Forelimb muscle (tissue), 1 donor: ENCODE measurements at places on chromosomes 7 and 10. TPM values are rescaled to one million over a fixed set of nuclear protein-coding genes. Genes with fewer than 3 reads are reported as not detected.

Gene SPACDR
- polyA plus RNA-seq, result 1.7 TPM

Gene SAMD8
- 14.0 TPM for polyA plus RNA-seq

Gene IGFBP1
- polyA plus RNA-seq, result 0.16 TPM

Gene EVX1
- polyA plus RNA-seq, result not detected

Gene PRSS37
- not detected for polyA plus RNA-seq

- no peak for DNase-seq
Observed at GRCh38 chr7:50206453-50207250, 97.9 kb upstream of the IKZF1 start.

- no peak for DNase-seq
Observed at GRCh38 chr10:21369697-21370096, 155.8 kb downstream of the SKIDA1 start.

DNA sequence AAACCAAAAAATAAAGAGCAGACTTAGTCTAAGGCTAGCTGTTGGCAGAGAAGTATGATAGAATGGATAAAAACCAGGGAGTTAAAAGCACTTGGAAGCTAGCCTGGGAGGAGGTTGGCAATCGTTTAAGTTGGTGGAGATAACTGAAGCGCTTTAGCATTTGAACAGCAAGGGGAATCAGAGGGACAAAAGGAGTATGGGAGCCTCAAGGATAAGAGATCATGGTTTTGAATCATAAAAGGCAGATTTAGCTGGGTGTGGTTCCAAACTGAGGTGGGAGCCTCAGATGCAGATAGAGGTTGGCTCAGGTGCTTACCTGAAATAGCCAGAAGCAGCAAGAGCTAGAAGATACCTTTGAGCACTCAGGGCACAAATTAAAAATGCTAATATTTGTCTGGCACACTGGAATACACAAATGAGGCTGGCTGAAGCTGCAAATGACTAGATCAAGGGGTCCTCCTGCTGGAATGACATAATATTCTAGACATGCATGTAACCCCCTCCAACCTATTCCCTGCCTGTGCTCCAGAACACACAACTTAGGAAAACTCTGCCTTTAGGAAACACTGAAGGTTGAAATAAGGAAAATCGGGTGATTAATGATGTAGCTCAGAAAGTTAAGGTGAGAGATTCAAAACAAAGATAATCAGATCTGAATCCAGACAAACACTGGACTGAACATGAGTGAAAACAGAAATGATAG, 372.3 kb upstream of the LRRN3 start:
- DNase-seq, result no peak

- no peak for DNase-seq
Observed at GRCh38 chr10:23362069-23362830, 17.7 kb upstream of the C10orf67 start.

- DNase-seq, result no peak
Observed at GRCh38 chr10:31836569-31837406, 91.8 kb downstream of the ARHGAP12 start.

DNA sequence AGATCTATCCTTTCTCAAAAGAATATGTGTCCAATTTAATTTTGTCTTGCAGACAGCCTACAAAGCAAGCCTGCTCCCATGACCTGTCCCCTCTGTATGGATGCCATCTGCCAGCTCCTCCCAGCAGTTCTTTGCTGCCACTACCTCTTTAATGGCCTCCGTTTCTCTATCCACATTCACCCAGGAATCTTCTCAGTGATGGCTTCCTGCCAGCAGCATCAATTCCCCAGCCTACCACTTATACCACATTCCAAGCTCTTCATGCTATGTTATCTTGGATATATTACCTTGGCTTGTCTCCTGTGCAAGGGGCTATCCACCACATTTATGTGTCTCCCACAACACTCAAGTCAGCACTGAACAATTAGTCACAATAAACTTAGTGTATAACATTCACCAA, 133.2 kb downstream of the VPS50 start:
- no peak for DNase-seq

GRCh38 chr7:36615852-36616540, 108.3 kb downstream of the AOAH start:
- no peak for DNase-seq

Gene KNDC1
- 6.6 TPM for polyA plus RNA-seq

Gene TMEM236
- polyA plus RNA-seq, result 0.46 TPM

Gene CHRM2
- polyA plus RNA-seq, result 0.09 TPM

Gene HOXA10
- polyA plus RNA-seq, result 23.8 TPM

DNA sequence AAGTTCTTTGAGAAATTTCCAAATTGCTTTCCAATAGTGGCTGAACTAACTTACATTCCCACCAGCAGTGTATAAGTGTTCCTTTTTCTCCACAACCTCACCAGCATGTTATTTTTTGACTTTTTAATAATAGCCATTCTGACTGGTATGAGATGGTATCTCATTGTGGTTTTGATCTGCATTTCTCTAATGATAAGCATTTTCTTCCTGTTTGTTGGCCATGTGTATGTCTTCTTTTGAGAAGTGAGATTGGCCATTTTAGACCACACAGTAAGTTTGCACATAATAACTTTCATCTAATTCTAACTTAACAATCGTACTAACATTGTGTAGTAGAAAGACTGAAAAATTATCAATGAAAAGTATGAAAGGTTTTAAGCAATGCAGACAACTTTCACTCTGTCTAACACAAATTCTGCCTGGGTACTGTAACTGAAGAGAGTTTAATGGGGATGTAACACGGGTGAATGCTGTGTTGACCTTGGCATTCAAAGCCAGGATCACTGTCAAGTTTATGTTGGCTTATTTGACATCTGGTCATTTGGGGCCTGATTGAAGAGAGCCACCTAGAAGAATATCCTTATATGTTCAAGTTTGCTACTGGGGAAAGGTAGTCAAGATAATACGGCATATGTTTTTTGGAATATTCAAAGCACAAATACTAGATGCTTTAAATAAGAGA, 50.4 kb downstream of the FAM171A1 start:
- DNase-seq, result no peak

Gene C10orf143
- 2.7 TPM for polyA plus RNA-seq

- no peak for DNase-seq
Observed at GRCh38 chr10:18486438-18486837, 164.9 kb downstream of the NSUN6 start.

DNA sequence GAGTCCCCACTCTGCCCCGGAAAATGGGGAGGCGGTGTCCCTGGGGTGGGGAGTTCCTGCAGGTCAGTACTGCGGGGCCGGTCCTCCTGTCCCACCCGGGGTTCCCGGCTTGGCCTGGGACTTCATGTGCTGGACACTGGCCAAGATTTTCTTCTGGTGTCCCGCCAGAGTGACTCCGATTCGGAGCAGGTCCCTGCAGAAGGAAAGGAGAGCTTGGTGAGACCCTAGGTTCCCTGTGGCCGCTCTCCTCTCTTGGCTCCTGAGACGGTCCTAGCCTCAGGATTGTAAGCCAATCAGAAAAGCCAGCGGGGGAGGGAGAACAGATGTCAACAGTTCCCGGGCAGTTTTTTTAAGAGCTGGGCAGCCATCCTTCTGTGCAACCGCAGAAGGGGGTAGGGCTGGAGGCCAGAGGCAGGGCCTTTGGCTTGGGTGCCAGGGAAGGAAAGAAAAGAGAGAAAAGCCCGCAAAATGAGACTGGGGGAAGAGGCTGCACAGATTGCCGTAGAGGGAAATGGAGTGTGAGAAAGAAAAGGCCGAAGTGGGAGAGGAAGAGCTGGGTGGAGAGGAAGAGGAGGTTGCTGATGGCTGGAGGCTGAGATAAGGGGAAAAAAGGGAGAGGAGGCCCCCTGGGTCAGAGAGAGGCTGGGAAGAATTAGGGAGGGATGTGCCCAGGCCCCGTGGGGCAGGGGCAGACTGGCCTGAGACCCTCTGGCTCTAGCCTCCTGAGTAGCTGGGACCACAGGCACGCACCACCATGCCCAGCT, 23.7 kb downstream of the EPHB4 start:
- DNase-seq, result peak; percentile 67

GRCh38 chr7:55304018-55304762, 60.9 kb upstream of the LANCL2 start:
- DNase-seq, result no peak

Gene CALN1
- 1.6 TPM for polyA plus RNA-seq

Gene POM121L12
- polyA plus RNA-seq, result not detected

Gene UTF1
- not detected for polyA plus RNA-seq

DNA sequence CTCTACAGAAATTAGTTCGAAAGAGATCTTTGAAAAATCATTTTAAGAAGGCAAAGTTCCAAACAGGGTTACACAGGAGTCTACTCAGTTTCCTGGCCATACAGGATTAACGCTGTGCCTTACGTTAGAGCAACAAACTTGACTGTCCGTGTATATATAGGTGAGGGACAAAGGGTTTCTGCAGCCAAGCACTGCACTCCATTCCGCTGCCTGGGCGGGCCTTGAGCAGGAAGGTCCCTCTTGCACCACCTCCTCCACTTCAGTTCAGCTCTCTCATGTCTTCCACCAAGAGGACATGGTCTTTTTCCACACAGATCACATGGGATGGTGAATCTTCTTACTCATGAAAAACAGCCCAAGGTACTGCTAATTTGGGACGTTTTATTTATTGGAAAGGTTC, 43.2 kb downstream of the MCMBP start:
- no peak for DNase-seq

DNA sequence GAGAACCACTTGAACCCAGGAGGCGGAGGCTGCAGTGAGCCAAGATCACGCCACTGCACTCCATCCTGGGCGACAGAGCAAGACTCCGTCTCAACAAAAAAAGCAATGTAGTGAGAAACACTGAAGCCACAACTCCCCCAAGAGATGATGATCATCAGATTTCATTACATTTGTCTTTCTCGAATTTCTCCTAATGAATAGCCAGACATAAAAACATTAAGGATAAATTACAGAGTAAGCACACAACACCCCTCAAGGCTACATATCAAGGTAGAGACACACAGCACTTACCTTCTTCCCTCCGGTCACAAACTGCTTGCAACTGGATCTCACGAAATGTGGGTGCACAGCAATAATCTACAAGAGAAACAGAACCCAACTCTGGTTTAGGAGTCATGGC, 91.5 kb downstream of the VPS41 start:
- no peak for DNase-seq

Gene LAMB1
- 406 TPM for polyA plus RNA-seq

DNA sequence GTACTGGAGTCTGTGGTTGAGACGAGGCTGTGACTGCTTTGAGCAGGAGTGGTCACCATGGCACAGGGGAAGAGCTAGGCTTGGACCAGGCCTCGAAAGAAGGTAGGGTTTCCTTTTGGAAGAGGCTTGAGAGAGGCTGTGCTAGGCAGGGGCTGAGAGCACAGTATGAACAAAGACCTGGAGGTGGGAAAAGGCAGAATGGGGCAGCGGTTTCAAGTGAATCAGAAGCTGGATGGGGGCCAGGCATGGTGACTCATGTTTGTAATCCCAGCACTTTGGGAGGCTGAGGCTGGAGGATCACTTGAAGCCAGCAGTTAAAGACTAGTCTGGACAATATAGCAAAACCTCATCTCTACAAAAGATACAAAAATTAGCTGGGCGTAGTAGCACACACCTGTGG, 65.9 kb downstream of the CLIP2 start:
- DNase-seq, result no peak

DNA sequence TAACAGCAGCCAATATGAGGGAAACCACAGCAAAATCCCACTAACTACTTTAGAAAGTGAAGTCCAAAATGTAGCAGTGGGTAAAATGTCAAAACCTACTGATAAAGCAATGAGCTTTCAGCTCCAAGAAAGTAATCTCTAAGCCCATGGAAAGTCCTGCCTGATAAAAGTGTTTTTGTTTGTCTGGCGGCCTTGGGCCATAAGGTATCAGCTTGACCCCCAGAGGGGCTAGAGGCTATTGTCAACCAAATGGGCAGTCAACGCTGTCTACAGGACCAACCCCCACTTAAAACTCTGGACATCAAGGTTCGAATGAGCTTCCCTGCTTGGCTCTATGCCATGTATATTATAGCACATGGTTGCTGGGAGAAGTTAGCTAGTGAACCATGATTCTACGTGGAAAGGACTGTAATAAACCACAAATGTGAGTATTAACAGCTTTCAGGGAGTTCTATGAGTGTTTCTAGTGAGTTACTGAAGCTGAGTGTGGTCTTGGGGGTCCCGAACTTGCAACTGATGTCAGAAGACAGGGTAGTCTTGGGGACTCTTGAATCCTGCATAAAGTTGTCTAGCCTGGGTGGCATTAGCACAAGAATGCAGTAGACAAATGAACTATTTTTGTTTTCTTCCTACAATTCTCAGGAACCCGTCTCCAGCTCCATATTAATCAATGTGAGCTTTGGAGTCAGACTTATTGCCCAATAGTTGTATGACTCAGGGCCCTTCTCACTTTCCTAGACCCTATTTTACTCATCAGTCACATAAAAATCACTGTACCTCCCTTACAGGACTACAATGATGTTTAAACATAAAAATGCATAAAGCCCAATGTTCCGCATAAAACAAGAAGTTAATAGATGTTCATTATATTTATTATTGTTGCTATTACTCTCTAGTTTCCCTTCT, 164.9 kb downstream of the DGKI start:
- no peak for DNase-seq

GRCh38 chr7:41742401-41743020, 39.6 kb upstream of the INHBA start:
- DNase-seq, result no peak

GRCh38 chr10:88253622-88254021, 329.5 kb downstream of the RNLS start:
- DNase-seq, result no peak
